ENCODE measurements at places on chromosomes 12 and 14.
A peak's percentile ranks its signal among the peaks of the same experiment; 100 is the strongest.

DNA sequence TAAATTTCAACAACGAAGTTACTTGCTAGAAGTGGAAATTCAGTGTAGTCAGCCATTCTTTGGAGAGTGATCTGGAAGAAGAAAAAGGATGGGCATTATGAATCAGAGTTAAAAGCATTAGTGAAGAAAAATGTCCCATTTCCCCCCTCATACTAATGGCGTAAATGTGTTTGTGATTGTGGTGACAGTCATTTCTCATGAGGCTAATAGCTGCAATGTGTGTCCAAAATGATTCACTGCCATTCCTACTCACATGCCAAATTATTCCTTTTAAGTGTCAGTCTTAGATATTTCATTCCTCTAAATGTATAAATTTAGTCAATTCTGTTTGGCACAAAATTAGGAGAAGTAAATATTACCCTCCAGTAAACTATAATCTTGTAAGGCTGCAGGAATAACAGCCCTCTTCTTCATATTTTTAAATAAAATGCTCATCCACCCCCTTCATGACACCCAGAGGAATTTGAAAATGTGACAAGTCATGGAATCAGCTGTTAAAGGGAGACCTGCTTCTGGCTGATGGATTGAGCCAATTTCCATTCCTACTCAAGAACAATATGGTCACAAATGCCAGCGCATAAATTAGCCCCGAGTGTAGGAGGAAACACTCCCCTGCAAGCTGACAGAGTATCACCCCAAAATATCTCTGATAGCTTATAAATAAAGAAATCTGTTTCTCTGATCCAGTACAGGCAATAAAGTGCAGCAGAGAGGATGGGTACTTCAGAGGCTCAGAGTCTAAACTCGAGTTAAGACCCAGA lies 912.3 kb upstream of the SEL1L start:
- DNase-seq = no peak

- no peak for DNase-seq
These were observed 63.9 kb downstream of the ITPK1 start for GRCh38 chr14:93051600-93052546.

DNA sequence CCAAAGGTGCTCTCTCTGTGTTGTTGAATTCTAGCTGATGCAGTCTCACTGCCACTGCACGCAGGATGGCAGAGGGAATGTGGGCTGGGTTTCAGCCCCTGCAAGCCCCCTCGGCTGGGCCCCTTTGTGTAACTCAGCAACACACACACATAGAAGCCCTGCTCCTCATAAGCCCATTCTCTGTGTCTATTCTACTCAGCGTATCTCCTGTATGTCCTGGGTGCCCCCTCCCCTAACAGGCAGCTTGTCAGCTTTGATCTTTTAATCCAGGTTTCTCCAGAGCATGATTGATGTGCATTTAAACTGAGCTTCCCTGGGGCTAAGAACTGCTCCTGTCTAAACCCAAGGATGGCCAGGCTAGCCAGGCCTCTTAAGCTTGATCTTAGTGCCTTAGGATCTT lies 43.0 kb downstream of the SRRM4 start:
- no peak for DNase-seq

DNA sequence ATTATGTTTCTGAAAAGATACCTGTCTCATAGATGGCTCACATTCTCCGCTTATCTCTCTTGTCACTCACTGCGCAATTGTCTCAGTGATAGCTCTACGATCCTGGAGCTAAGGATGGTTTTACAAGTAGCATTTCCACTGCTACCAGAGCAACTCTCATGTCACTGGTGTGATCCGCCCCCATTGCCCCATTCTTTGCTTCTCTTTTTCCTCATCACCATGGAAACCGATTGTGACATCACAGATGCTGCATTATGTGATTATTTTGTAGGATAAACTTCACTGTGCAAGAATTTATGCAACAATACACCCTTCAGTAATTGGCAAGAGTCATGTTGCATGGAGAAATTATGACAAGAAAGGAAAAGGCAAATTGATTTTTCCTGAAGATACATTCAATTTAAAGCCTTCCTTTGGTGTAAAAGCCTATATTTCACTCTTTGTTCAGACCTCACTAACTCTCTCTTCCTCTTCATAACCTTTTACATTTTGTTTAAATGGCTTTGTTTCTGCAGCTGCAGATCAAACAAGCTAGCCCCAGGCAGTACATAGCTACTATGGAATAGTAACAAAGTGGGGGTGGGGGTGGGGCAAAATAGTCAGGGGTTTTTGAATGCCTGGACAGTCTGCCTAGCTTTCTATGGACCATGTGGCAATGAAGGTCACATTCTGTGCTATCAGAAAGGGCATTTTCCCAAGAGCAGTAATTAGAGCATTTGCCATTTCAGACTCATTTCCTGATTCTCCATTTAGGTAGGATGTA lies 539.8 kb downstream of the NRXN3 start:
- DNase-seq = no peak

DNA sequence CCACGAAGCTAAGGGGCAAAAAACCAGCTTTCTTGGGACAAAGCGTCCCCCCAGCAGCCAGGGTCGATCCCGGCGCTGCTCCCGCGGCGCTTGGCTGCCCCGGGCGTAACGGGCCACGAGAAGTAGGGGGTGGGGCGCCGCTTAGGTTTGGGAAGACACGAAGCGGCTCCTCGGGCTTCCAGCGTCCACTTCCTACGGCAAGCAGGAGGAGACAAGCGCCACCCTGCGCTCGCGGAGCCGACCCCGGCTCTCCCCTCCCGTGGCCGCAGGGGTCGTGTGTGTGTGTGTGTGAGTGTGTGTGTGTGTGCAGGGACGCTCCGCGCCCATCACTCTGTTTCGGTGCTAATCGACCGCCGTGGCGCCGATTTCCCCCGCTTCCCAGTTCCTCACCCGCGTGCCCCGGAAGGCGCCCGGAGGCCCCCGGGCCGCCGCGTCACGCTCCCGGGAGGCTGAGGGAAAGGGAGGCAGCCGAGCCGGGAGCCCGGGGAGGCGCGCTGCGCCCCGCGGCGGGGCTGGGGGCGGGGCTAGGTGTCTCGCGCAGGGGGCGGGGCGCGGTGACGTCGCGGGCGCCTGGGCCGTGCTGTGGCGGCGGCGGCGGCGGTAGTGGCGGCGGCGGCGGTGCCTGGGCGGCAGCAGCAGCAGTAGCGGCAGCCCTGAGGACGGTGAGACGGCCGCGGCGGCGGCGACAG lies at the start of gene ERC1:
Gene ERC1 (plus strand): TSS at position 563 of the 689 bp plus-strand sequence. CDS start 36,681 bp downstream, outside the sequence.
- peak; percentile 88 for DNase-seq

DNA sequence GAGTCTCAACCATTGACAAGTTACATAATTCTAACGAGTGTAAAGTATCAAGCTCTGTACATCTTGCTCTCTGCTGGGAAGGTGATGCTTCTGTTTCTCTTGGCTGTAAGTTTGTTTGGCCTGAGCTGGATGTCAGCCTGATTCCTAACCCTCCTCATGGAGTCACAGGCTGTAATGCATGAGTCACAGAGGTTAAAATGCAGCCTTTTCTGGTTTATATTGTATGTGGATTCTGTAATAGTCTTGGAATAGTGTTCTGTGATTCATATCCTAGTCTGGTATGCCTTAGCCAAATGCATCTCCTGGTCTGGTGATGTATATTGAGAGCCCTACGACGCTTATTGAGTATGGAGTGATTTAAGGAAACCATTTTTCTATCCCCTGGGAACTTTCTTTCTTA lies 104.5 kb upstream of the FRMD6 start:
- peak; percentile 99 for DNase-seq

- no peak for DNase-seq
These were observed 112.0 kb downstream of the GPHN start for GRCh38 chr14:66619952-66620351.

GRCh38 chr12:28023156-28023887 lies 50.8 kb upstream of the PTHLH start:
- peak; percentile 93 for DNase-seq

DNA sequence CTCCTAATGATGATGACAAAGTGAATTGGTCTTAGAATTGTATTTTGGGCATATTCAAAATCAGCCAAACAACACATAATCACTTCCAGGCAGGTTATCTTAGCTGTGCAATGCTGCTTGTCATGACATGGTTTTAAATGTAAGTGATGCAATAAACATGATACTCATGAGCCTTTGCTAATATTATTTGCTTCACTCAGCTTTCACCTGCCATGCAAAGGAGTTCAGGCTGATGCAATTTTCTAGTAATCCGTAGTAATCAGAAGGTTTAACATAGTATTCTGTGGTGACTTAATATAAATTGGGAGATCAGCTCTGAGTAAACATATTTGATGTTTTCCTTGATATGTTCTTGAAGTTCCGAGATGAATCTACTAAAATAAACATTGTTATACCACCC lies 29.1 kb downstream of the TMEM260 start:
- DNase-seq = no peak

DNA sequence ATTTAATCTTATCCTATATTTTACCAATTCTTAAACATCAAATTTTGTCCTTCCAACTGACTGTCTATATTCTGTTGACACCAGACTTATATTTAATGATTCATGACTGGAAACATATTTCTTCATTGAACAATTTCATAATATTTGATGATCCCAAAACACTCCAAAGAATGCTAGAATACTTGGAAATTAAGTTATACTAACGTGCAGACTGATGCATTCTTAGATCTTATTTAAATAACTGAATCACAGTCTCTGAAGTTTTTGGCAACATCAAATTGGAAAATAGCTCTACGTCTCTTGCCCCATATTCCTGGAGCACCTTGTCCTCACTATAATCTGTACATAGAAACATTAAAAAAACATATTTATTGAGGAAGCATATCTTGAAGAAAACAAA lies 127.4 kb downstream of the HMGA2 start:
- no peak for DNase-seq

GRCh38 chr12:132171293-132171967 lies 27.2 kb downstream of the NOC4L start:
- no peak for DNase-seq

DNA sequence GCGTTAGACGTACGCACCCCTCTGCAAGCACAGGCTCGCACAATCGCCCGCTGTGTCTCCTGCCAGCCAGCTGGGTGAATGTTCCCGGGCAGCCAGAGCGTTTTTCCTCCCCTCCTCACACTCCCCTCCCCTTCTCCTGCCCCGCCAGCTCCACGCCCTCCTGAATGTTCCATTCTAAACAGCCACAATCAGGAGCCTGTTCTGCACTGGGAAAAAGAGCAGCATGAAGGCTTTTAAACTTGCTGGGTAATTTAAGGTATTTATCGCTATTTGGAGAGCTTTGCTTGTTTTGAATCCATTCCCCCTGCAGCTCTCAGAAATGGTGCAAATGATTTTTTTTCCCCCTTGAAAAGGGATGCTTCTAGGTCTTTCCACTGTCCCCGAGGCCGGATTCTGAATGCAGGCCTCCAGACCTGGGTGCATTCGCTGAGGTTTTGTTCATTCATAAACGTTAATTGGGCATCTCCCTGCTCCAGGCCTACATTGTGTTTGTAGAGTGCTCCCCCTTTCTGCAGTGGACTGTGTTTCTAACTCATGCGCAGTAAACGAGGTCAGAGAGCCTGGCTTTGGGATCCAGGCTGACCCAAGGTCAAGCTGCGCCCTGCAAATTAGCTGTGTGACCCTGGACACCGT lies 212.5 kb downstream of the CHST11 start:
- DNase-seq = no peak

DNA sequence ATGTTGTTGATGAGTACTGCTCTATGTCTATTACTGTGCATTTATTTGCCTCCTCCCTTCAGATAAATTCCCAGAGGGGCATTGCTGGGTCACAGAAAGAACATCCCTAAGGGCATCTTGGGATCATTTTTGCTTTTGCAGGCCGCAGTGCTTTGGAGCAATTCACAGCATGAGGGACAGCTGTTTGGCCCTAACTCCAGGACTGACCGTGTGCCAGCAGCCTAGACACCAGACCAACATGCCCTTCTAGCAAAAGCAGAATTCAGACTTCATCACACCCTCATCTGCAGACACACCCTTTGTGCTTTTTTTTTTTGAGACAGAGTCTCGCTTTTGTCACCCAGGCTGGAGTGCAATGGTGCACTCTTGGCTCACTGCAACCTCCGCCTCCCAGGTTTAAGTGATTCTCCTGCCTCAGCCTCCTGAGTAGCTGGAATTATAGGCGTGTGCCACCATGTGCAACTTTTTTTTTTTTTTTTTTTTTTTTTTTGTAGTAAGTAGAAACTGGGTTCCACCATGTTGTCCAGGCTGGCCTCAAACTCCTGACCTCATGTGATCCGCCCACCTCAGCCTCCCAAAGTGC lies 31.0 kb downstream of the RNF34 start:
- DNase-seq = no peak

GRCh38 chr12:7899755-7900154 lies 27.0 kb upstream of the SLC2A14 start:
- peak; percentile 19 for DNase-seq

DNA sequence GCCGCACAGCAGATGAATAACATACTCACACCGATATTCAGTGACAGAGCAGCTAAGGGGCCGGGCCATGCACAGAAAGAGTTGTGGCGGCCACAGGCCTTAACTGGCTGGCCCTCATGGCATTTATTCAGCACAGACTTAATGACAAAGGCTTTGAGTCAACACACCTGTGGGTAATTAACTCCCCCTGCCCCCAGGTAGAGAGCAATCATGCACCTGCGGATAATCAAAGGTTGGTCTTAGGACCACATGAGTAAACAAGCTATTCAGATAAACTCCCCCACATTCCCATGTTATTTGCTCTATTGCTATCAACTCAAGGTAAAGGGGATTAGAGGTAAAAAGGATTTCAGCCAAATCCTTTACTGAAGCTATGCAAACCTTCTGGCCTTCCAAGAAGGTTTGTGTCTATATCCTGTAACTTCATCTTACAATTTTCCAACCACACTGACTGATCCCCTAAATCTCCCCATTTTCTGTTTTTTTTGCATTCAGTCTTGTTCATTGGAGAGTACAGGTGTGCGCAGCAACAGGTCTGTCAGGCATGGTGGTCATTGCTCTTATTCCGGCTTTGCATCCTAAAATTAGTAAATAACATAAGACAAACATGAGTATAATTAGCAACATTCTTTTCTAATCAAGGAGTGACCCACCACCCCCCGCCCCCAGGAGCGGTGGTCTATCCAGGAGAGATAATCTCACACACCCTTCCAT lies 16.9 kb upstream of the BLTP3B start:
- no peak for DNase-seq

DNA sequence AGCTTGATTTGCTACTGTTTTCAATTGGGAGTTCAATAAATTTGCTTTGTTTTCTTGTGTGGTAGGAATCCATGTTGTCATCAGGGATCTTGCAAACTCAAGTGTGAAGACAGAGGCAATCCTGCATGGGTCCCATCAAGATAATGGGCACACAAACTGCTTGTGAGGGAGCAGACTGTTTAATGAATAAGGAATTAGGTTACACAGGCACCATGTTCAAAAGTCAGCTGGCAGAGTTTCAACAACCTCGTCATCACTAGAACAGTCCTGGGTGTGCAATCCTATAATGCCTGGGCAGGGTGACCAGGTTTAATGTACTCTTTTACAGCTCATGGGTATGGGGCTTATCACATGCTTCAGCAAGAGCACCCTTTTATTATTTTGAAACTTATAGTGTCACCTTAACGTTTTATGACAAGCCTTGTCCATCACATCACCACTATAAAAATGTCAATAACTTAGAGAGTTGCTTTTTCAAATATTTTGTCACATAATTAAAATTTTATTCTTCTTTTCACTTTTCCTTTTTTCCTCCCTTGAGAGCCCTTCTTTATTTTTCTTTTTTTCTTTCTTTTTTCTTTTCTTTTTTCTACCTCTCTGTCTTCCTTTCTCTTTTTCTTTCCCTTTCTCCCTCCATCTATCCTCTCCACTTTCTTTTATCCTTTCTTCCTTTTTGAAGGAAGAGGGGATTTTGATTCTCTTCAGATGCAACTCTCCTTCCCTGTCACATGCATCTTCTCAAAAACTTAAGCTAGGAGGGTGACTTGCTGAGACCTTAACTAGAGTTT lies 252.2 kb upstream of the ATP2B1 start:
- DNase-seq = peak; percentile 25

GRCh38 chr14:76761960-76762410 lies 717 bp downstream of the VASH1 start:
- DNase-seq = no peak

- no peak for DNase-seq
These were observed 21.4 kb upstream of the TMTC2 start for GRCh38 chr12:82665142-82665923.
